ENCODE measurements at places on chromosomes 2 and 18.

GRCh38 chr18:66971960-66972359 lies 368.1 kb upstream of the CDH19 start:
- DNase-seq: no peak

GRCh38 chr2:64338910-64339500 lies 115.0 kb upstream of the LGALSL start:
- DNase-seq: no peak

GRCh38 chr18:49486606-49486952 lies 455 bp downstream of the C18orf32 start:
- DNase-seq: peak; percentile 53

DNA sequence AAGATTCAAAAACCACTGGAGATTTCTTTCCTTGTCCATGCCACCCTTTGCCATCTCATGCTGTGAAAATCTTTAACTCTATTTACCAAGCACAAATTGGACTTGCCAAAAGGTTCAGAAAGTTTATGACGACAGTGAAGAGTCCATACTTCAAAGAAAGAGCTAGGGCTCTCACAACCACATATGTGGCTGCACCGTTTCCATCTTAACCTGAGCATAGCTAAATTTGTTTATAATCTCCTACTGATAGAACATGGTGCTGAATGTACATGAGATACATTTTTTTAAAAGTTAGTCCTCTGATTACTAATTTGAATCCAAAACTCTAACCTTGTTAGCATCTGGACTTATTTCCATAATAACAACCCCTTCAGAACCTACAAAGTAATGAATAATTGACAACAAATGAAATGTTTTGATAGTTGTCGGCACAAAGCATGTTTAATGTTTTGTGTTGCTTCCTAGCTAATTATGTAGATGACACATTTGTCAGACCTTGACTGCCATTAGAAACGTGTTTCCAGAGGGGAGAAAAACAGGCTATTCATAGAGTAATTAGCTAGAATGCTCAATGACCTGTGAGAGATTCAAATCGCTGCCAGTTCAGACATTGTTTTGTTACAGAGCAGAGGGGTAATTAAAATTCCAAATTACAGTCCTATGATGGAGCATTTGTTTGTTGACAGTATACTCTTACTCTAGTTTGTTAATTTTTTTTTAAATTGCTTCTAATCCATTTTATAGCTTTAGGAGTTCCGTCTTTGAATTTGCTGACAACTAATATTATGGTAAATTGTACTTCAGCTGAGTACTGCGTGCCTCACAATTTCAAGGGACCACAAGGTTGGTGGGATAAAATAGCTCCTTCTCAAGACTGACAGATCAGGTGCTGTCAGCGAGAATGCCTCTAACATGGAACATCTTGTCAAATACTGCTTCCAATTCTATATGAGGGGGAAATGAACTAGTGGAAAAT lies 31.8 kb downstream of the ARHGAP15 start:
- DNase-seq: no peak

DNA sequence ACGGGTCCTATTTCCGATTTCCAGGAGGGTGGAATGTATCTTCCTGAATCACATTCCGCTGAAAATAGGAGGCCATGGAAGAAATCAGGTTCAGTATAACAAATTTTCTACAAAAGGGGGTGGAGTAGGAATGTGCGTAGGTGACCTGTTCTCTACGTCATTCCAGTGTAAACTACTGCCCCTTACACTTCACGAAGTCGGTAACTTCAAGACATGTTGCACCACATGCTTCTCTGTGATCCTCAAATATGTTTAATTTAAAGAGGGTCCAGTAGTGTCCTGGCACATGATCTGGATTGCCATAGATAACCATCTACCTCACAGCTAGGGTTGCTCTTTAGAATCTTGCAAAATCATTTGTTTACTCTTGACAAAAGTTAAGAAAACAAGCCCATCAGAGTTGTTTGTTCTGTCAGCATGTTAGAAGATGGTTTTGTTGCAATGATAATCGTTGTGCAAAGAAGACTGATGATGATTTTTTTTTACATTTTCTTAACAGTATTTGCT lies 7.5 kb upstream of the CPS1 start:
- DNase-seq: no peak

- DNase-seq: no peak
Observed at GRCh38 chr2:6083136-6083535, 391.0 kb downstream of the SOX11 start.

- no peak for DNase-seq
Observed at GRCh38 chr2:138087751-138088593, 123.7 kb downstream of the HNMT start.

GRCh38 chr2:241695651-241696050 lies 6.2 kb upstream of the ING5 start:
- no peak for DNase-seq

- DNase-seq: peak; percentile 37
Observed at GRCh38 chr2:151277067-151277466, 12.4 kb downstream of the NMI start.

DNA sequence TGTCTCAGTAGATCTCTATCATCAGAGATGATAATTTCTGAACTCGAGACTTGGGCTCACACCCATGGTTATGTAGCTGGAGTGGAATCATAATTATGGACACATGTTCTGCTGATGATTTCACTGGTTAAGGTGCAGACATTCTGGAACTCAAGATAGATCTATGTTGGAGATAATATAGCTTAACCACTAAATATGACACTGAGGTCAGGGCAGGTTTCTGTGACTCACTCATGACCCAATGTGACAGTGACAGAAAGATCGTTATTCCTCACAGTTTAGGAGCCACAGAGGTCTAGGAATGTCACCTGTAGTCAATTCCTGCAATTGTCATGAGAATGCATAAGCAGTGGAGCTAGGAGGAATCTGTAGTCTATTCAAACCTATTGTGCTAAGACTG lies 828.6 kb downstream of the TRIB2 start:
- no peak for DNase-seq

GRCh38 chr2:179340678-179341077 lies 76.0 kb upstream of the SESTD1 start:
- peak; percentile 58 for DNase-seq

Measured in suppressor macrophage treated with lipopolysaccharide for 1 hour (primary cell).